Stimulated activated CD8-positive, alpha-beta memory T cell treated with anti-CD3 and anti-CD28 coated beads, Interleukin-4, amount 100 ng/mL, for 24 hours (primary cell): ENCODE measurements at places on chromosomes 13 and 19.

DNA sequence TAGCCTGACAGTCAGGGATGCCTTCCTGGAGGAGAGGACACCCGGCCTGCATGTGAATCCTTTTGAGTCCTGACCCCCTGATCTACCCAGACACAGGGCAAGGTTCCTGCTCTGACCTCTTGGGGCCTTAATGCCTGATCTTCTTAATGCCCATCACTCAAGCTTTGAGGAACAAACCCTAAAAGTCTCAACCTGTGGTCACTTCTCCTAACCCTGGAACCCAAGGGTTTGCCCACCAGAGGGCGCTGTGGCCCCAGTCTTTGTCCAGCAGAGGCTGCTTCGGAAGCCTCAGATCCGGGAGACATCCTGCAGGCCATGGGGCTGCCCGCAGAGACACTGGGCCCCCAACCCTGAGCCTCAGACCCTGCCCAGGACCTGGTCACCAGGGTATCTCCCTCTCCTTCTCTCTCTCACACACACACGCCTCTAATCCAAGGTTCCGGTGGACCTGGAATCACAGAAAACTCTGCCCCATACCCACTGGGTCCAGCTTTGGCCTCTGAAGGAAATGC, 9.8 kb upstream of the DPF1 start:
- peak; percentile 64 for DNase-seq

GRCh38 chr13:73411067-73411809, 352.4 kb downstream of the KLF5 start:
- no peak for DNase-seq

- peak; percentile 56 for DNase-seq
Measured at GRCh38 chr13:110726726-110727125, 13.2 kb downstream of the ING1 start.

DNA sequence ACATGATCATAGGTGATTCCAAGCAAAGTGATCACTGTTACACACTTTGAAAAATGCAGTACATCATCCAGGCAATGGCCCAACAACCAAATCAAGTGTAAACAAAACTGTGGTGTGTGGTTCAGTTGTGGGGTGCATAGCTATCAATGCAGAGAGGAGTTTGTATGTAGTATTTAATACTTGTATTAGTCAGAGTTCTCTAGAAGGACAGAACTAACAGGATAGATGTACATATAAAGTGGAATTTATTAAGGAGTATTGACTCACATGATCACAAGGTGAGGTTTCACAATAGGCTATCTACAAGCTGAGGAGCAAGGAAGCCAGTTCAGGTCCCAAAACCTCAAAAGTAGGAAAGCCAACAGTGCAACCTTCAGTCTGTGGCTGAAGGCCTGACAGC, 249.3 kb upstream of the HTR2A start:
- no peak for DNase-seq

- DNase-seq = peak; percentile 16
Measured at GRCh38 chr19:40274585-40275544, 10.3 kb downstream of the AKT2 start.

DNA sequence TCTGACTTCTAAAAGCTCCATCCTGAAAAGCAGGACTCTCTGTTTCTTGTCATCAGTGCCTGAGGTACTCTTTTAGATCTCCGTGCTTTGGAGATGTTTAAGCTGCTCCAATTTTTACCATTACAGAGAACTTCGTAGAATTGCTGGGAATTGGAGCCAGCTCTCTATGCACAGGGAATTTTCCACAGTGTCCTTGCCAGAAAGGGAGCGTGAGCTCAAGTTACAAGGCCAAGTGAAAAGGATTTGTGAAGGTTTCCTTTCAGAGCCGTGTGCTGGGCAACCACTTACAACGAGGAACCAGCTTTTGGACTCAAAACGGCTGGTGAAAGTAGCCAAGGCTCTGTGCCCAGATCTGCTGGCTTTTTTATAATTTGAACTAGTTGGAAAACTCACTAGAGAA, 82.6 kb downstream of the NUFIP1 start:
- DNase-seq = no peak

DNA sequence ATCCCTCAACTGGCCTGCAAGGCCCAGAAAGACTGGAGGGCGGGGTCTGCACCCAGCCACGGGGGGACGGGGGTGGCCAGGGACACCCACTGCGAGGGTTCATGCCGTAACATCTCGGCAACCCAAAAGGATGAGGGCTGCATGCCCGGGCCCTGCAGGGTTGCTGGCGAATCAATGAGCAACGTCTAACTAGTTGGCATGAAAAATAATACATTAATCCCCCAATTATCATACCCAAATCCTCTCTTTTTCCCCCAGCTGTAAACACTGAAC, 232.2 kb downstream of the TUBA3C start:
- no peak for DNase-seq

DNA sequence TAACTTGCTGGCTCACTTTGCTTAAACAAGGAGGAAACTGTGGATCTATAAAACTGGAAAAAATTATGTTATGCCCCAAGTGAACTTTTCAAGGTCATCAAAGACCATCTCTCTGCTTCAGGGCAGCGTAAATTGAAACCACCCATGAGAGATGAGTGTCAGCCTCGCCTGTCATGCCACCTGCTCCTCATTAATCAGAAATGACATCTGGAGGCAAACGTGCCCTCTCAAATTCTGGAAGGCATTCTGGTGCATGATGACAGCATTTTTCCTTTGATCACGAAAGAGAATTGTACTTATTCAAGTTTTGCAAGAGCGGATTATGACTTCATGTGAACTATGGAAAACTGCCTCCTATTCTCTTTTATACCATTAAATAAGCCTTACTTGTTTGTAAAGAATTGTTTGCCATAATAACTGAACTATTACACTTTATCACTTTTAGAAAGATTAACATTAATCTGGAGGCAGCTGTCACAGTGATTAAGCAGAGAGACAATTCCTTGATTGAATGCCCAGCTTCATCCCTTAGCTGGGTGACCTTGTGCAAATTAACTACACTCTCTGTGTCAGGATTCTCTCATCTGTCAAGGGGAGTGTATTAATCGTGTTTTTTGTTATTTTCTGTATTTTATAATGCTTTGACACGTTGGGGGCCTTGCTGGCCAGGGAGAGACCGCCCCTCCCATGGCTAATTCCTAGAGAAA, 17.0 kb upstream of the SACS start:
- no peak for DNase-seq

- DNase-seq = no peak
Measured at GRCh38 chr19:54440641-54441040, 8.4 kb upstream of the LENG8 start.

GRCh38 chr19:4016903-4017638, 9.5 kb downstream of the PIAS4 start:
- no peak for DNase-seq

GRCh38 chr19:1507192-1507660, 5.6 kb downstream of the ADAMTSL5 start:
- no peak for DNase-seq

DNA sequence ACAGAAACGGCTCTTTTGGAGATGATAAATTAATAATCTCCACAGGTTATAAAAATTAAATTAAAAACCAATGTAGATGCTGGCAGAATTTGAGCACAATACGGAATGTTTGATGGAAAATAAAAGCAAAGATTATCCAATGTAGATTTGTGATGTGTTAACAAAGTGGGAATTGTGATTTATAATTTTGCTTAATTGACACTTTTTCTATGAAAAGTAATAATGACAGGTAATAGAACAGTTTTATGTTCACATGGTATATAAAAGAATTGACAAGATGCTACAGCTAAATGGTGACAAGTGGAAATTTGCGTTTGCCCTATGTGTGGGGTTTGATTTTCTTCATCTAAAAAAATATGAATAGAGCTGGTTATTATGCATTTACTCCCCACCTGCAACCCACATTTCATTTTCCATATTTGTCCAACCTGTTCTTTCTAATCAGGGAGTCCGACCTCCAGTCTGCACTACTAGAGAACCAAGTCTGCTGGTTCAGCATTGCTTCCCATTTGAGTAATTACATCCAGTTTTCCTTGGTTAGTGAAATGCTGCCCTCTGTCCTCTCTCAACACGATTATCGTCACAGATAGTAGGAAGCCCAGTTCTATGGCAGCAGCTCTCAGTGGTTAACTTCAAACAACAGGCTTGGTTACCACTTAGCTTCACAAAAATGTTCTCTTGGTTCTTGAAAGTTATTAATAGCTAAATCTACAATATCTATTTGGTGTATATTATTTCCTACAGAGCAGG, 61.4 kb upstream of the SLITRK1 start:
- no peak for DNase-seq

DNA sequence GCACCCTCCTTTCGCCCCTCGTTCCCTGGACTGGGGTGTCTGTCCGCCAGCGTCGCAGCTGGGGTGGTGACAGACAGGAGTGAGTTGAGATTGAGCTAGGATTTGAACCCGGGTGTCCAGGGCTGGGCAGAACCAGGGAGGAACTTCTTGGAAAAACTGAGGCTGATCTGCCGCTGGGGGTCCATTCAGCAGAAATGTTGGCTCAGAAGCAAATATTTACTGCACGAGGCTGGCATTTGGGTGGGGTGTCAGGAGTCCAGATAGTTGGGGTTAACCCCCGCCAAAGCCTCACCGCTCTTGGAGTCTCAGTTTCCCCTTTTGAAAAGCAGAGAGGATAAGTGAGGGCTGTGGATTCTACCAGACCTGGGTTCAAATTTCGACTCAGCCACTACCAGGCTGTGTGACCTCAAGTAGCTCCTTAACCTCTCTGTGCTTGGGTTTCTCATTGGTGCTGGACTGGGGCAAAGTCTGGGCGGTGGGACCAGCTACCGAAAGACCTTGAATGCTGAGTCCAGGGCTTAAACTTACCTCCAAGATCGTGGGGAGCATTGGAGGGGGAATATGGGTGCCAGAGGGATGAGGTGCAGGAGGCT, 20.9 kb downstream of the MAST3 start:
- DNase-seq = no peak

GRCh38 chr19:29576761-29577648, 29.1 kb upstream of the POP4 start:
- DNase-seq = no peak

DNA sequence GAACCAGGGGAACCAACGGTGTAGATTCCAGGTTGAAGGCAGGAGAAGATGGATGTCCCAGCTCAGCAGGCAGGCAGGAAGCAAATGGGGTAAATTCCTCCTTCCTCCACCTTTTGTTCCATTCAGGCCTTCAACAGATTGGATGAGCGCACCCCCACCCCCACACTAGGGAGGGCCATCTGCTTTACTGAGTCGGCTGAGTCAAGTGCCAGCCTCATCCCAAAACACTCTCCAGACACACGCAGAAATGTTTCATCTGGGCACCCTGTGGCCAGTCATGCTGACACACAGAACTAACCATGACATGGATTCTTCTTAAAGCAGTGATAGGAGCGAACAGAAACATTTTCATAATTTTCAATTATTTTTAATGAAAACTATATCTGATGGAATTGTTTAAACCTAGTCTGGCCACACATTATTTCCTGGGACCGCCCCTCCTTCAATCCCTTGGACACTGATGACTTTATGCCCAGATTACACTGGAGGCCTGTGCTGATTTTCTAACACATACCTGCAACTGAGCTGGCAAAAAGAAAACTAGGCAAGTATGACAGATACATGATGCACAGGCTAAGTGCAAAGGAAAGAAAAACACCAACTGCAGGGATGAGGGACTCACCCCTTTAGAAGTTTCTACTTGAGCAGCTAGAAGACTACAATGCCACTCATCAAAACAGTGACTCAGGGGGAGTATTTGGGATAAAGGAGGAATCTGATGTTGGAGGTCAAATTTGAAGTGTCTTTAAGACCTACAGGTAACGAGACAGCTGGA, 154.2 kb downstream of the TNFRSF19 start:
- no peak for DNase-seq

GRCh38 chr19:23286477-23286876, 36.3 kb upstream of the ZNF724 start:
- no peak for DNase-seq

DNA sequence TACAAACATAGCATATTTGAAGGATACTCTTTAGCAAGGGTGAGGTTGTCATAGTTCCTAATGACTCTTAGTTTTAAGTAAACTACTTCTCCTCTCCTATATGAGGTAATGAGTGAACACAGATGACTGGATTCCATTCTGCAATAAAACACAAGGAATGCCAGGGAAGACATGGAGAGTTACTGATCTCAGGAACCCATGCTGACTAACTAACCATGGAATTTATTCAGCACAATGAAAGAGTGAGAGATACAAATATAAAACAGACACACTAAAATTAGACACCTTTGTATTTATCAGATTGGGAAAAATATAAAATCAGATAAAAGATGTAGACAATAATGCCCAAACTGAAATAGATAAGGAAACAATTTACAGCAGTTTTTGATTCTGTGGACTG, 1525.9 kb upstream of the SLC10A2 start:
- no peak for DNase-seq

- no peak for DNase-seq
Measured at GRCh38 chr13:44802491-44802890, 186.8 kb downstream of the NUFIP1 start.

GRCh38 chr19:14661372-14661924, 13.2 kb downstream of the ADGRE3 start:
- no peak for DNase-seq

DNA sequence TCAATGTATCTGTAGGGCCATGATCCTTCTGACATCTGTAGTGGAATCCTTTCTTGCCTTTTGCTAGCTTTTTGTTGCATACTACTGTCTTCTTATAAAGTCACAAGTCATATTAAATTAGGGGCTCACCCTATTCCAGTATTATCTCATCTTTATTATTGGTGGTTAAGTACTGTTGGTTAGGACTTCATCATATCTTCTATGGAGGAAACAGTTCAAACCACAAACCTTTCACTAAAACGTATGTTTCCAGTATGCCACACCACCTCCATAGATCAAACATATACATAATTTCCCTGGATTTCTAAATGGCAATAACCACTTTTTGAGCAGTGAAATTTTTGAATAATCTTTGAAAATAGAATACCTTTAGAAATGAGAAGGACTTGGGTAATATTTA, 62.8 kb upstream of the PCDH9 start:
- DNase-seq = no peak

- DNase-seq = no peak
Measured at GRCh38 chr19:49125025-49125731, 5.8 kb downstream of the PPFIA3 start.
